Sciatic nerve (tissue), 2 donors: ENCODE measurements at places on chromosomes 5 and 9.

DNA sequence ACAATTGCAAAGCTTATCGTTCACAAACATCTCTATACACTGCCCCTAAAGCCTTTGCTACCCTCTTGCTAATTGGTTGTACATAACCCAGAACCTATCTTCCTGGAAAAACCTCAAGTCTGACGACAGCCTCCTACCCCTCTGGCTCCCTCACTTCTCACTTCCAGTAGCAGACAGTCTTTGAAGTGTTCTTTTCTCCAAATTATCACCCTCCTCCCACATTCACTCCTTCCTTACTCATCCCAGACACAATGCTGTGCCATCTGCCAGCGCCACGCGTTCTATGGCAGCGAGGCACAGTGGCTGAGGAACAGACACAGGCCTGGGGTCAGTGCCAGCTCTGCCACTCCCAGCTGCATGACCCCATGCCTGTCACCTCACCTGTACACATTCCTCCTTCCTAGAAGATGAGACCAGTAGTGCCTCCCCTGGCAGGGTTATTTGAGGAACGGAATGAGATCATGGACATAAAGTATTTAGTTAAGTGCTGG lies 27.7 kb downstream of the CLTA start:
- no peak for DNase-seq

DNA sequence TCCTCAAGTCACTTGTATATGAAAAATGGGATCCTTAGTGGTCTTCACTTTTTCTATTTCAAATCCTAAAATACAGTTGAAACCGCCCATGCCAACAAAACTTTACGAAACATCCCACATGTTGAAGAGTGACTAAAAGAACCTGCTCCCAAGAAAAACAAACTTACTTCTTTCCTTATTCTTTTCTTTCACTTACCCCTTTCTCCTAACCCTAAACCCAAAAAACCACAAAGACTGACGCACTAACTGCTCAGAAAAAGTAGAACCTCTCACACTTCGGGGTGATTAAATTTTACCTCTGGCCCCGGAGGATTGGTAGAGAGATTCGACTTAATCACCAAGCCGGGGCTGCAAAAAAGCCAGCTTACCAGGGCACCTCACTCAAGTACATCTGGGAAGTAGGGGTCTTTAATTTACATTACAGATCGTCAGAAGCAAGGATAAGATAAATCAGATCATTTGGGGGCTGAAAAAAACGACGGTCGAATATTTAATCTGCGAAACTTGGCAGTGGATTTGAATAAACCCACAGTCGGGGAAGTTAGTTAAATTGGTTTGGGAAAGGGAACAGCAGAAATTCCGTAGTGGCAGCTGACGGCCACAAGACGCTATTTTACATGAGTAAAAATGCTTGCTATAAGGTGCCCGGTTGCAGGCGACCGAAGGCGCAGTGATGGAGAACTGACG lies 1.3 kb downstream of the CDO1 start:
- DNase-seq = no peak

DNA sequence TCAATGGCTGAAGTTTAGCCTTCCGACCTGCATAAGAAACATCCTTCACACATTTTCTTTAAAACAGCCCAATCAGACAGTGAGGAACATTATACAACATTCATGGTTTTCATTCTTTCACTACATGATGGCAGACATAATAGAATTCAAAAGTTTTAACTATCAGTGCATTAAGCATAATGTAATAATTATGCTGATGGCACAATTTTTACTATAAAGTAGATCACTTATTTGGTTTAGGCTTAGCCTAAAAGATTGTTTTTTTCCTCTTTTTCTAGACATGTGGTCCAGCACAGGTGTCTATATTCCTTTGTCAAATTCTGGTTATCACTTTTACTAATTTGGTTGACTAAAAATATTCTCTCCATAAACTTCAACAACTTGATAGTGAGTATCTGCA lies 46.5 kb downstream of the EFNA5 start:
- no peak for DNase-seq

DNA sequence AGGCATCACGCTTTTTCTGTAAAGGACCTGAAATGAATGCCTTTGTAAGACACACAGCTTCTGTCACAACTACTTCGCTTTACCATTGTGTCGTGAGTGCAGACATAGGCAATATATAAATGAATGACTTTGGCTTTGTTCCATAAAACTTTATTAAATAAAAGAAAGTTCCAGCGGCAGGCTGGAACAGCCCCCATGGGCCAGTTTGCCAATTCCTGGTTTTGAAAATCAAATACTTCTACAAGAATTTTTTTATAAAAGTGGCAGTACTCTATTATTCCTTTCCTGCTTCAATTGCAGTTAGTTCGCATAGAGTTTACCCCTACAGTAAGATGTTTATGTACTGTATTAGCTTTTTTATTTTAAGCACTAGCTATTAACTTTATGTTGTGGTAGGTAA lies 53.7 kb downstream of the SRFBP1 start:
- no peak for DNase-seq

- DNase-seq = no peak
These were observed 39.7 kb downstream of the ACTL7B start for GRCh38 chr9:108816037-108816436.

DNA sequence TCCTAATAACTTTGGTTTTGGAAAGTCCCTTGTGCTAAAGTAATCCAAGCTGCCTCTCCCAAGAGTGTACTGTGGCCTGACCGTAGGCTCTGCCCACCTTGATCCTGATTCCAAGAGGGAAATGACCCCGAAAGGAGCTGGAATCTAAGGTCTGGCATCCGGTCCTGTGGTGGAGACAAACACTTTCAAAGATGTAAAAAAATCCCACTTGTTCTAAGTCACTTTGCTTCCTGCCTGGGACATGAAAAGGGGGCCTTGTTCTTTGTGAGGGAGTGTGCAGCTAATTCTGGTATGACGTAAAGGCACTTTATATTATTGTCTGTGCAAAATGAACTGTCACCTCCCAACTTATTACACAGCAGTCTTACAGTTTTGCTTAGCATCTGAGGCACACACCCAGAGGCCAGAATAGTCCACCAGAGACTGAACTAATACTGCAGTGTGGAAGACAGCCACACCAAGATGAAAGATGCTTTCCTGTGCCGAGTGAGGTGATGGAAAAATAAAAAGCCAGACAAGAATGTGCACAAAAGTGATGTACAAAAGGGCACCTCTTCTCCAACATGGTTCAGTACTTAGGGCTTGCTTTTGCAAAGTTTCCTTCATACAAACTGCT lies 128.7 kb downstream of the SLC12A2 start:
- no peak for DNase-seq

DNA sequence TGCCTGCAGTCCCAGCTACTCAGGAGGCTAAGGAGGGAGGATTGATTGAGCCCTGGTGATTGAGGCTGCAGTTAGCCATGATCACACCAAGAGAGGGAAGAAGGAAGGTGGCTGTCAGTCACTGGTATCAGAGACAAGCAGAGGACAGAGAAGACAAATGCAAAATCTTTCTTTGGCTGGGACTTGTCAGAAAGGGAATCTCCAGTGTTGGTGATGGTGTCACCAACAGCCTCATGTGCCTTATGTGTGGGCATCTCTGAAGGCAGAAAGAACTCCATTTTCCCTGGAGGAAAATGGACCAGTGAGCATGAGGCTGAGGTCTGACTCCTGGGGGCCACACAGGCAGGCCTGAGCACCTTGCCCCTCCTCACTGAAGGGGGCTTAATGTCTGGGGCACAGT lies 12.1 kb upstream of the RNF183 start:
- DNase-seq = no peak

- no peak for DNase-seq
These were observed 605.8 kb upstream of the COX7C start for GRCh38 chr5:86011937-86012336.

- DNase-seq = no peak
These were observed 199.2 kb downstream of the FAM170A start for GRCh38 chr5:119828541-119828940.

- no peak for DNase-seq
These were observed 274.8 kb downstream of the DENND1A start for GRCh38 chr9:123654994-123655637.

DNA sequence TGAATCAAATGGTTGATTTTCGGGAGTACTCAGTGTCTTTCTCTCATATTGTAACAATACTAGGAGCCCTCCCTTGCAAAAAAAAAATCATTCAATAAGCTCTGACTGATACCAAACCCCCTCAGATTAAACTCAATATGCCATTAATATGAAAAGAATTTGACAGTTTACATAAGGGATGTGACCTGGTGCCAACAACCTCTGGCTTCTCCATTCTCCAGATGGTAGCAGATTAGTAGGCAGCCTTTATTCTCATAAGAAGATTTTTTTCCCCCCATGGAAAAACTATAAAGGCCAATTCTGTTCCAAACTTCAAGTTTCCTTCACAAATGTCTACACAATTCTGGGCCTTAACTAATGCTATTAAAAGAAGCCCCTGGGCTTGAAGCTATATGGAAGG lies 96.5 kb downstream of the EFNA5 start:
- no peak for DNase-seq

DNA sequence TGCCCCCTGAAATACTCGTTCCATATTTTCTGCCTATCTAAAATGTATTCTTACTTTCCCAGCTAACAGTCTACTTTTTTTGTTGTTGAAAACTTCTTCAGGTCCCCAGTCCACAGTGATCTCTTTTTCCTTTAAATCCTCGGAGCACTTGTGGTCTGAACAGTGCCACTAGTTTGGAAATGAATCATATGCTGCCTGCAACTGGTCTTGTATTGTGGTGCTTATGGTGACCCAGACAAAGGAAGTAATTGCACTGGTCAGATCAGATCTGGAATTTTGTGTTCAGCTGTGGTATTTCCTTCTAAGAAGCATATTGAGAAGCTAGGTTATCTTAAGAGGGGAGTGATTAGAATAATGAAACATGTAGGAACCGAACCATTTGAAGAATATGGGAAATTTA lies 2.9 kb downstream of the UNC13B start:
- no peak for DNase-seq

DNA sequence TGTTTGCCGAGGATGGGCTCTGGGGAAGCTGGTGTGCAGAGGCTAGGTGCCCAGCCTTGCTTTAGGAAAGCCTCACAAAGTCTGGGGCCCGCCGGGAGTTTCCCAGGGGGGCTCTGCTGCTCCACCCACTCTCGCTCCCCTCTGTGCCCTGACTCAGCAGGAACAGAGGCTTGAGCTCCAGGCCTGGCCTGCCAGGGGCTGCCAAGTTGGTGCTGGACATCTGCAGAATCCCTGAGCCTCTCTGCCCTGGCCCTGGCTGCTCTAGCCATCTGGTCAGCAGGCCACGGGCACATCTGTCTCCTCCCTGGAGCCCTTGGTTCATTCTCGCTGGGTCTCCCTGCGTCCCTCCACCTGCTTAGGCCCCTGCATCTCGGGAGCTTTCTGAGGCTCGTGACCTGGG lies 647 bp upstream of the ADAMTSL2 start:
- no peak for DNase-seq

DNA sequence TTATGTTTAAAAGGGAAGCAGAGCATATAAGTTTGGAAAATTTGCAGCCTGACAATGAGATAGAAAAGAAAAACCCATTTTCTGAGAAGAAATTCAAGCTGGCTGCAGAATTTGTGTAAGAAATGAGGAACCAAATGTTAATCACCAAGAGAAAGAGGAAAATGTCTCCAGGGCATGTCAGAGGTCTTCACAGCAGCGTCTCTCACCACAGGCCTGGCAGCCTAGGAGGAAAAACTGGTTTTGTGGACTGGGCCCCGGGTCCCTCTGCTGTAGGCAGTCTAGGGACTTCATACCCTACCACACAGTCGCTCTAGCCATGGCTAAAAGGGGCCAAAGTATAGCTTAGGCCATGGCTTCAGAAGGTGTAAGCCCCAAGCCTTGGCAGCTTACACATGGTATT lies 32.1 kb upstream of the HSD17B4 start:
- no peak for DNase-seq

DNA sequence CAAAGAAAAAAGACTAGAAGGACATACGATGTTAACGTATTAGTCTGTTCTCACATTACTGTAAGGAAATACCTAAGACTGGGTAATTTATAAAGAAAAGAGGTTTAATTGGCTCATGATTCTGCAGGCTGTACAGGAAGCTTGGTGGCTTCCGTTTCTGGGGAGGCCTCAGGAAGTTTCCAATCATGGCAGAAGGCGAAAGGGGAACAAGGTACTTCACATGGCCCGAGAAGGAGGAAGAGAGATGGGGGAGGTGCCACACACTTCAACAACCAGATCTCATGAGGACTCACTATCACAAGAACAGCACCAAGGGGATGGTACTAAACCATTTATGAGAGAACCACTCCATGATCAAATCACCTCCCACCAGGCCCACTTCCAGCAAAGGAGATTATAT lies 110.1 kb downstream of the CARTPT start:
- no peak for DNase-seq

DNA sequence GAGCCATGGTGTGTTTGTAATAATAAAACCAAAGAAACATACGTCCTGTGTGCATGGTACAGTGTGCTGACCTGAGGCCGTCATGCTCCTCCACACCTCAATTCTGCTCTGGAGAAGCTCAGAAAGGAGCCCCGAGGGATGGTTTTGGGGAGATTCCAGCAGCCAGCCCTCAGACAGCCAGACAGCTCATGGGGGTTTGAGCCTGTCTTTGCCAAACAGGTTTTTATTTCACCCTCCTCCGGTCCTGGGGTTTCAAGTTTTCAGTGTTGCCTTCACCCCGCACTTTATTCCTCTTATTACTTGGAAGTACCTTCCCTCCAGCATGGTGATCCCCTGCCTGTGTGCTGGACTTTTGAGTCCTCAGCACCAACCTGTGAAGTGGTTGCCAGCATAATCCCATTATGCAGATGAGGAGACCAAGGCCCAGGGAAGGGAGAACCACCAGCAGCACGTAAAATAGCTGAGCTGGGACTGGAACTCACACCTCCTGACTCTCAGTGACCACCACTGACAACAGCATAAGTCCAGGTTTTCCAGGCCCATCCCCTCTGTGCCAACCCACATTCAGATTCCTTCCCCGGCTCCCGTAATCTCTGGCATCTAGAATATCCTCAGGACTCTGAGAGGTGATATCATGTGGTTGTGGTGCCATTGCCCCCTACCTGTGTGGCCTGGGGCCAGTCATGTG lies 35.1 kb downstream of the TGFBI start:
- no peak for DNase-seq

- no peak for DNase-seq
These were observed 108.0 kb downstream of the STARD4 start for GRCh38 chr5:111404270-111404769.

GRCh38 chr9:99537996-99538395 lies 283.7 kb upstream of the NR4A3 start:
- DNase-seq = no peak

- no peak for DNase-seq
These were observed 8.6 kb downstream of the GOLGA1 start for GRCh38 chr9:124932333-124932732.

GRCh38 chr5:155418960-155419579 lies 405.5 kb downstream of the KIF4B start:
- DNase-seq = no peak

- DNase-seq = no peak
These were observed 1.0 kb downstream of the ELAVL2 start for GRCh38 chr9:23824830-23825591.

- DNase-seq = no peak
These were observed 6.7 kb downstream of the ADRB2 start for GRCh38 chr5:148833122-148833521.

- DNase-seq = no peak
These were observed 65.6 kb downstream of the POU5F2 start for GRCh38 chr5:93675460-93676450.
